ENCODE measurements at places on chromosomes 7 and 10.

DNA sequence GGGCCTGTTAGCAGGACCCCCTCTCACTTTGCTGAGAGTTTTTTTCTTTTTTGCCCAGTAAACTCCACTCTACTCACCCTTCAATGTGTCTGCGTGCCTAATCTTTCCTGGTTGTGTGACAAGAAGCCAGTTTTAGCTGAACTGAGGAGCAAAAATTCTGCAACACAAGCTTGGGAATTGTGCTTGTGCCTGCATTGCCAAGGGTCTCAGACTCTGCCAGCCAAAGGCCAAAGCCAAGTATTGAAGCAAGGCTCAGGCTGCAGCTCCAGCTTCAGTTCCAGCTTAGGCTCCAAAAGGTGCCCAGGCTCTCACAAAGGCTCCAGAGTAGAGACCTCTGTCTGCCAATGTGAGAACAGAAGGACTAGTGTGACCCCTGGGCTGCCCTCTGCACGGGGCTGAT, 4.2 kb upstream of the CPA2 start:
- no peak for DNase-seq

DNA sequence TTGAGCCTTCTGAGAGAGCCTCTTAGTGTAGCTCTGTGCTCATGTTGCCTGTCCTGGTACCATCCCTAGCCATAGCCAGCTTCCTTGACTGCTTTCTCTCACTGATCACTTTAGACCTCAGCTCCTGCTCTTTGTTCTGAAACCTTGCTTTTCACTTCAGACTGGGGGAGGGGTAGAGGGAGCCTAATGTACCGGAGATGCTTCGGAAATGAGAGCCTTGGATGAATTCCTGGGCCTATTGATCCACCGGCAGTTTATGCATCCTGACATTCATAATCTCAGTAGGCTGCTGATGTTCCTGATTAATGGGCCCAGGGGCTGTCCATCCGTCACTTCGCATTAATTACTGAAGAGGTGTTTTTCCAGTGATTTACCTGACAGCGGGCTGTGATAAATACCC, 38.8 kb downstream of the R3HCC1L start:
- DNase-seq, result no peak

DNA sequence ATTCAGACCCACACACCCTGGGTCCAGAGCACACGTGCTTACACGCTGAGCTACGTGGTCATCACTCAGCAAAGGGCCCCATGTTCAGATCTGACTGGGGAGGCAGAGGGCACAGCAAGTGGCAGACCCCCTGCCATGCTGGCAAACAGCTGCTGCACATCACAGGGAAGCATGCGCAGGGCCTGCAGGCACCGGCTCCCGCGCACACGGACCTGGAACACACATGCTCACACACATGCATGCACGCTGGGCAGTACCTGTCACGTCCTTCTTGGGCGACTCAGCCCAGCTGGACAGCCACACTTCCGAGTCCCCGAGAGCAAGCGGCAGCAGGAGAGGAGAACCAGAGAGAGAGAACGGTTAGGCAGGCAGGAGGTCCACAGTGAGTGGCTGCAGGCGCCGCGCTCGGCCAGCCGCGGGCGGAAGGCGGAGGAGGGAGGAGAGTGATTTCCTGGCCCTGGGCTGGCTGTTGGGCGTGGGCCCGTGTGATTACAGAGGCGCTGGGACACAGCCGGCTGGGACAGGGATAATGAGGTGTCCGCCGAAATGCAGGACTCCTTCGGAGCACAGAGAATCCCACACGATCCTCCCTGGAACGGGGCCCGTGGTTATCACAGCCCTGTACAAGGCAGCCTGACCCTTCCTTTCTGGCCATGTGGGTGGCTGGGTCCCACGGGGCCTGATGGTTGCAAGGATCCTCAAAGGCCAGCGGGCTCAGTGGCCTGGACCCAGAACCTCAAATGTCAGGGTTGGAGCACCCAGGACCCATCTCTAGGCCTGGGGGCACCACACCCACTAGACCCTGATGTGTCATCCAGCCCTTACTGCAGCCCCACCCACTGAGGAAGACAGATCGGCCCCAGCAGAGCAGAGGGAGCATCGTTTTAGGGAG, 175.1 kb downstream of the NEURL1 start:
- DNase-seq, result peak; percentile 67

DNA sequence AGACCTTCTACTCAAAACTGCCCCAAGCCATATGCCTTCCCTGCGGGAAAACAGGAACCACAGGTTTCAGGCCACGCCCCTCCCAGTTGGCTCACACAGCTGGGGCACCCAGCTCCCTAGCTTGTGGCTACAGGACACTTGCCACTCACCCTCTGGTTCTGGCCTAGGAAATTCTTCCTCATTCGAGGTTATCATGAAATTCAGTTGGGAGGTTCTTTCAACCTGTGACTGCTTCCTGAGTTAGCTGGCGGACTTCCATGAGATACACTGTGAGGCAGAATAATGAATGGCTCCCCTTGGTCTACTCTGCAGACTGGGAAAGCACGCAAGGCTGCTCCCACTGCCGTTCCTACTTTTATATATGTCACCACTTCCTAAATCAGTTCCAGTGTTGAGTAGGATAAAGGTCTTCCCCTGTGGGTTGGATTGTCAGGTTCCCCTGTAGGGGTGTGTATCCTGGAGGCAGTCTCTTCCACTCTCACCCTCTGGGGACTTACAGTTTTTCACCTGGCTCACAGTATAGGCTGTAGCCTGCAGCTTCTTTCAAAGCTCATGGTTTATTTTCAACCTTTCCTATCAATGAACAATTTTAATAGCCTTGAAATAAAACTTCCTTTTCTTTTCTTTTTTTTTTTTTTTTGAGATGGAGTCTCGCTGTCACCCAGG, 37.0 kb downstream of the GPR22 start:
- DNase-seq, result peak; percentile 88

DNA sequence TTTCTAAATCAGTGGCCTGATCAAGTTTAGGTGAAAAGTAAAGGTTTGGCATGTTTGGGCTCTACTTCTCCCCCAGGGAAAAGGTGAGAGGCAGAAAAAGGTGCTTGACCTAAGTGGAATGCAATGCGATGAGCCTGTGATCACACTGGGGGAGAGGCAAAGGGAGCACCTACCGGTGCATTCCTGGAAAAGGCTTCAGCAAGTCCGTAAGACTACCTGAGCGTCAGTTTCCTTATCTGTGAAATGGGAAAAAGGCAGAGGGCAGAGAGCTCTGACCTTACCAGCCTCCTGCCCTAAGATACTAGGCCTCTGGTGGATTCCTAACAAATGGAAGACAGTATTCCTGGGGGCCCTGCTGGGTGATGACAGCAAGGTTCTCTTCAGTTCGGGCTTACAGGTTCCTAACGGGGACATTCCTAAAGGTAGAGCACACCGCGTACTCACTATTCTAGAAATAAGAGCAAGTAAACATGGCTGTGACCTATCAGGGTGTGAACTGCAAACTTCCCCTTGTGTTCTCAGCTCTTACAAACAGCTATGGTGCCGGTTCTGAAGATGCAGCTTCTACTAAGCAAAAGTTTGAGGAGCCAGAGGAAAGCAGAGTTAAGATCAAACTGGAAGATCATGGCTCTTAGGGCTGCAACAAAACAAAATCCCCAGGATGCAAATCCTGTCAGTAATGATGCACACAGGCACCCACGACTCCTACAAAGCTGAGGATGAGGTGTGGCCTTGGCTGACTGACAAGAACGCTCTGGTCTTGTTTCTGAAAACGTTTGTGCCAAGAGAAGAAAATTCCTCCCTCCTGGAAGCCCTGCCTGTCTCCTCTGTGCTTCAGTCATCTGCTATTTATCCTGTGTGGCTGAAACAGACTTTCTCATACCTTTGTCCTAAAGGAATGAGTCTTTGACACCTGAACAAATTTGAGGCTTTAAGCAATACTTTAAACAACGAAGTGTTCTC, 13.3 kb upstream of the ACSL5 start:
- DNase-seq, result peak; percentile 24
